T-helper 22 cell (primary cell): ENCODE measurements at places on chromosomes 3 and 15.

GRCh38 chr3:156628836-156629618 lies 45.4 kb upstream of the TIPARP start:
- no peak for DNase-seq

GRCh38 chr3:16249336-16249735 lies 15.4 kb downstream of the DPH3 start:
- DNase-seq = no peak

- DNase-seq = no peak
Observed at GRCh38 chr3:126307591-126308393, 49.4 kb downstream of the KLF15 start.

DNA sequence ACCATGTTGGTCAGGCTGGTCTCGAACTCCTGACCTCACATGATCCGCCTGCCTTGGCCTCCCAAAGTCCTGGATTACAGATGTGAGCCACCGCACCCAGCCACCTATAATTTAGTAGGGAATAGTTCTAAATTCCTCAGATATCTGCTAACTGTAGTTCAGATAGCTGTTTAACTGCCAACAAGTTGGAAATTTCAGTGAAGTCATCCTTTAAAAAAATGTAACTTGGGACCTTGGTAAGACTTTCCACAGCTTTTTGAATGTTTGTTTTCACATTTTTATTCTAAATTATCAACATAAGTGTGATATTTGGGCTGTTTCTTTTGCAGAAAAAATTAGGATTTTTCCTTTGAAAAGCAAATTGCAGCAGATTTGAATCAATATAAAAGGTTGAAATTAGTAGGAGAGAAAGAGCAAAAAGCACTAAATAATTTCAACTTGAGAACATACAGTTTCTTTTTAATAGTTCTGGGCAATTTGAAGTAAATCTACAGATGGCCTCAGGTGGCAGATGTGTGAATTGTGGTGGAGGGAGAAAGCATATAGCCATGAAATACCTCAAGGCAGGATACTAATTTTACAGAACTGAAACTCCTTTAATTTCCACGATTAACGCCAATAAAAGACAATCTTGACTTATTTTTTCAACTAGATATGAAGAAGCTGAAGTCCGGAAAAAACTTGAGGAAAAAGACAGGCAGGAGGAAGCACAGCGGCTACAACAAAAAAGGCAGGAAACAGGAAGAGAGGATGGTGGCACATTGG lies 34.3 kb downstream of the USP8 start:
- no peak for DNase-seq

- no peak for DNase-seq
Observed at GRCh38 chr15:60259469-60259868, 138.3 kb downstream of the ANXA2 start.

- DNase-seq = no peak
Observed at GRCh38 chr3:86828751-86829150, 162.2 kb downstream of the VGLL3 start.

DNA sequence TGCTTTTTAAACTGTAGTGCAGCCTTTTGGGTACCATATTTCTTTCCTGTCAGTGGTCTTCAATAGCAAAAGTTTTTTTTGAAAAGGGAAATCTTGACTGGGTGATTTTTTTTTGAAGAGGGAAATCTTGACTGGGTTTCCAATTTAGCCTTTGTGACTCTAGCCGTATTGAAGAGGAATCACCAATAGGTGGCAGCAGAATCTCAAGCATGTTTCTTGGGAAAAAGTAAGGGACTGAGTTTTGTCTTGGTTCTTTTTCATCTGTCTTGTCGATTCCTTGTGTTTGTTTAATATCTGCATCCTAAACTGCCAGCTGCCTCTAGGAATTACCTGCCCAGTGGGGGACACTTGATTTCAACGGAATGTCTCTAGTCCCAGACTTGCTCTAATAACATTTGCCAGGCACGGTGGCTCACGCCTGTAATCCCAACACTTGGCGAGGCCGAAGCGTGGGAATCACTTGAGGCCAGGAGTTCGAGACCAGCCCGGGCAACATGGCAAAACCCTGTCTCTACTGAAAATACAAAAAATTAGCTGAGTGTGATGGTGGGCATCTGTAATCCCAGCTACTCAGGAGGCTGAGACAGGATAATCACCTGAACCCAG lies 89.2 kb downstream of the RBPMS2 start:
- no peak for DNase-seq

- DNase-seq = no peak
Observed at GRCh38 chr3:30245858-30246622, 360.4 kb upstream of the TGFBR2 start.

- no peak for DNase-seq
Observed at GRCh38 chr15:51752888-51753287, 1.5 kb downstream of the TMOD2 start.

DNA sequence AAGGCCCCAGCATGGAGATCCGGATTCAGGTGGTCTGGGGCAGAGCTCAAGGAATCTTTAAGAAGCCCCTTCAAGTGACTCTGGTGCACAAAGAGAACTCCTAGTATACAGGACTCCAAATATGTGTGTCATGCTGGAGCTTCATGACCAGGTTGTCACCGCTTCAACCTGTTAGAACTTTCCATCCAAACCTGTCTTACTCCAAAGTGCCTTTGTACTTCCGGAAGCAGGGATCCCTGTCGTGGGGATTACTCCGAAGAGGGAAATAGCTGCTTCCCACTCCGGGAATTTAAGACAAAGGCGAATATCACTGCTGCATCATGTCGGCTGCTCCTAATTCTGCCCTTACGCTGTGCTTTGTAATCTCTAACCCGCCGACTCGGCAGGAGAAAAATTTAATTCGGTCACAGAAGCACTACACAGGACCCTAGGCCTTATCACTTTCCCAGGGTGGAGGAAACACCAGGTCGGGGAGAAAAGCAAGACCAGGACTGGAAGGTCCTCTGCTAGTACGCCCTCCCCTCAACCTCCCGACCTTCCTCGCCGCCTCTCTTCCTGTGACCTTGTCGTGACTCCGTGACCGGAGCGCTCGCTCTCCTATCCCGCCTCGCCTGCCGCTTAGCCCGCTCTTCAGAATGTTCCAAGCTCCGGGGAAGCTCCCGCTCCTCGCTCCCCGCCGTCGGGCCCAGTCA lies 730 bp downstream of the HIGD1A start:
- peak; percentile 13 for DNase-seq

- no peak for DNase-seq
Observed at GRCh38 chr15:50911621-50912020, 3.1 kb downstream of the AP4E1 start.

DNA sequence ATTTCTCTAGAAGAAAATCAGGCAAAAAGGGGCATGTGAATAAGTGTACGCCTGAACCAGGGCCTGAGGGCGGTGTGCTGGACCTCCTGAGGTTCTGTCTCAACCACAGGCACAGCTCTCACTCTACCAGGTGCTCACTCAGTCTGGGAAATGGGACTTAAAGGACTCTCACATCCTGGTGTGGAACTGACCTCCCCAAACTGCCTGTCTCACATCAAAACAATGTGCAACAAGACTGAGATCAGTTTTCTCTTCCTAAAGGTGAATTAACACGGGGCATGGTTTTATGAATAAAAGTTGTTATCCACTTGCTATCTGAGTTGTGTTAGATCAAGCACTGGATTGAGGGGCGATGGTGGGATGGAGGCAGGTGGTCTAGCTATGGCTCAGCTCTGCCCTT lies 4.8 kb downstream of the STOML1 start:
- DNase-seq = no peak

DNA sequence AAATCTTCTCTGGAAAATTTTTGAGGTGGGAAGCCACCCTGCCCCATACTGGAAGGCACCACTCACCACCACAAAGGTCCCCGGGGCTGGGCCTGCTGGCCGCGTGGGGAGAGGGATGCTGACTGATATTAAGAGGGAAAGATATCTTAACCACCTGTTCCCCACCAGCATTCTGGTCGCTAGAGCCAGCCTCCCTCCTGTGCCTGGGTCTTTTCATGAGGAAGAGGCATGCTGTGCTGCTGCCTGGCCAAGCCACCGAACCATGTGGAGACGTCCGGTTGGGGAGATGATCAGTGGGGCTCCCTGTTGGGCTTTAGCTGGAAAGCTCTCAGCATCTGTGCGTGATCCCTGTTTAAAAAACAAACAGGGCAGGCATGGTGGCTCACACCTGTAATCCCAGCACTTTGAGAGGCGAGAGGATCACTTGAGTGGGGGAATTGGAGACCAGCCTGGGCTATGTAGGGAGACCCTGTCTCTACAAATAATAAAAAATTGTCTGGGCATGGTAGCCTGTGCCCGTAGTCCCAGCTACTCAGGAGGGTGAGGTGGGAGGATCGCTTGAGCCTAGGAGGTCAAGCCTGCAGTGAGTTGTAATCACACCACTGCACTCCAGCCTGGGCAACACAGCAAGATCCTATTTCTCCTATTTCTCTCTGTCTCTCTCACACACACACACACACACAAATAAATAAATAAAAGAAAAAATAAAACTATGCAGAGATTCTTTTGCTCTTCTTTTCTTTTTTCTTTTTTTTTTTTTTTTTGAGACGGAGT lies 1.0 kb downstream of the KLHL18 start:
- no peak for DNase-seq

- DNase-seq = no peak
Observed at GRCh38 chr3:58167431-58168351, 43.1 kb downstream of the DNASE1L3 start.

DNA sequence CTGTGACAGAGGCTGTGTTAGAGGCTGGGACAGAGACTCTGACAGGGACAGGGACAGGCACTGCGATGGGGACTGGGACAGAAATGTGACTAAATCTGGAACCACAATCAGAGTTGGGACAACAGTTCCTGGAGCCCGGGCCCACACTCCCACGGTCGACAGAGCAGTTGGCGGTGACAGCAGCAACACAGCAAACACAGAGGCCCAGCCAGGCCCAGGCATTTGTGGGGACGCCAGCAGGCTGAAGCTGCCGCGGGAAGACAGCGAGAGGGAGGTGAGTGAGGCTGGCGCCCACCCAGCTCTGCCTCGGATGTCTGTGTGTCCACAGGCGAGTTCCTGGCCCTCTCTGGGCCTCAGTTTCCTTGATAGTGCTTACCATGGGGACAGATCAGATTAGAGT lies 9.3 kb upstream of the HCN4 start:
- no peak for DNase-seq

DNA sequence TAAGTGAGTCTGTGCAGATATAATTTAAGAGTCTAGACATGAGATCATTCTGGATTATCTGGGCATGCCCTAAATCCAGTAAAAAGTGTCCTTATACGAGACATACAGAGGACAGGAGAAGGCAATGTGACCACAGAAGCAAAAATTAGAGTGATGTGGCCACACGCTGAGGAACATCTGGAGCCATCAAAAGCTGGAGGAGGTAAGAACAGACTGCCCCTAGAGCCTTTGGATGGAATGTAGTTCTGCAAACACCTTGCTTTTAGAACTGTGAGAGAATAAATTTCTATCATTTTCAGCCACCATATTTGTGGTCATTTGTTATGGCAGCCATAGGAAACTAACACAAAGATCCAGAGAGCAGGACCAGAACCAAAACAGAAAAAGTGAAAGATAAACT lies 41.0 kb downstream of the CD200 start:
- no peak for DNase-seq

GRCh38 chr3:153038367-153038766 lies 123.7 kb upstream of the RAP2B start:
- DNase-seq = no peak

DNA sequence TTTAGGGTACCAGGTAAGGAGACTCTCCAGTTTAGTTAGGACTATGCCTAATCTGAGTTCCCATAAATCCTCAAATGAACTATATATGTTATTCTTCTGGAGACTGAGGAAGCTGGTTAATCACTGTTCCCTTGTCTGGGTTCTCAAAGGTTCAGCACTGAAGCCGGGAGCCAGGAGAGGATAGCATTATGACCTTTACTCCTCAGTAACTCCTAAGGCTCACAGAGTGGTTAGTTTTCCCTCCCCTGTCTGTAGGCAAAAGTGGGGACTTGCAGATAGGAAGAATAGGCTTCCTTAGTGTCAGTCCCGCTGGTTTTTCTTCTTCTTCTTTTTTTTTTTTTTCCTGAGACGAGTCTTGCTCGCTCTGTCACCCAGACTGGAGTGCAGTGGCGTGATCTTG lies 50.4 kb downstream of the CRTC3 start:
- no peak for DNase-seq

- DNase-seq = no peak
Observed at GRCh38 chr3:138479438-138479863, 45.0 kb downstream of the ESYT3 start.

DNA sequence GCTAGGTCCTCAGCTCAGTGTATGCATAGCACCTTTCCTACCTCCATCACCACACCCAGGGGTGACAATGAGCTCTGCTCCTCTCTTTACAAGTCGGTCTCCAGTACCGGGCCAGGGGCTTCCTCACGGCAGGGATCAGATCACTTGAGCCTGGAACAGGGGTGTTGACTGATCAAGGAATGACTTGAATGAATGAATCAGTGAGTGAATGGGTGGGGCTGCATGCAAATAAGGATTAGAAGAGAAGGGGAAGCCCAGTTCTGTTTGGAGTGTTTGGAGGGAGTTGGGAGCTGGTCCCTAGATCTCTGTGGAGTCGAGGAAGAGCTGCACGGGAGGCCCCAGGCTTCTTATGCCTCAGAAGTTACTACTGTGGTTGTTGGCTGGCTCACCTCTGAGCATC lies 87.0 kb downstream of the TMEM266 start:
- no peak for DNase-seq

DNA sequence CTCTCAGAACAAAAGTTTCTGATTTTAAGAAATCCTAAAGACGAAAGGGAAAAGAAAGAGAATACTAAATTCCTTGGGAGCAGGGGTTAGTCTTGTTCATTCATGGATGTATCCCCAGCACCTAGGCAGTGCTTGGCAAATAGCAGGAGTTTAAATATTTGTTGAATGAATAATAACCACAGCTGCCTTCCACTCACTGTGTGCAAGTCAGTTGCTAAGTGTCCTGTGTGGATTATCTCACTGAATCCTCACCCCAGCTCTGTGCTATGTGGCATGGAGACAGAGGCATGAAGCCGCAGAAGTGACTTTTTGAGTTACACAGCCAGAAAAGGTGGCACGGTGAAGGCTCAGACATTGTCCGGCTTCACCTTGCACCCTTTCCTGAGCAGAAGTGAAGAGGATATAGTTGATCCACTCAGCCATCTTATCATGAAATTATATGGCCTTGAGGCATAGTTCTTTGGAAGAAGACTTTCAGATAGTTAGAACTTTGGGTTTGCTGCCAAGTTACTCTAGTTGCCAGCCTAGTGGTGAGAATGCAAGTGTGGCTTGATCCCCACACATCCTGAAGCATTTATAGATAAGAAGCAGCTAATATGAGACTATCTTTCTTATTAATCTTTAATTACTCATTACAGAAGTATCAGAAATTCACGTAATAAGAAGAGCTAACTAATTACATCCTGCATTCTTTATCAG lies 355.5 kb downstream of the LRTM1 start:
- no peak for DNase-seq
